ENCODE measurements at places on chromosomes 5 and 9. TPM values are rescaled to one million over a fixed set of nuclear protein-coding genes. Genes with fewer than 3 reads are reported as not detected.

KCNIP1 gene
- polyA plus RNA-seq, result not detected

PRUNE2 gene
- 0.78 TPM for polyA plus RNA-seq

MYO10 gene
- 17.1 TPM for polyA plus RNA-seq

PKD2L2 gene
- polyA plus RNA-seq, result not detected

TXN gene
- 290 TPM for polyA plus RNA-seq

TMEM252 gene
- not detected for polyA plus RNA-seq

NUDT12 gene
- polyA plus RNA-seq, result 3.4 TPM

VCAN gene
- polyA plus RNA-seq, result 38.0 TPM
